ENCODE measurements at places on chromosomes 3 and 15.

- no peak for DNase-seq
Measured at GRCh38 chr3:172444821-172445220, 3.4 kb downstream of the GHSR start.

DNA sequence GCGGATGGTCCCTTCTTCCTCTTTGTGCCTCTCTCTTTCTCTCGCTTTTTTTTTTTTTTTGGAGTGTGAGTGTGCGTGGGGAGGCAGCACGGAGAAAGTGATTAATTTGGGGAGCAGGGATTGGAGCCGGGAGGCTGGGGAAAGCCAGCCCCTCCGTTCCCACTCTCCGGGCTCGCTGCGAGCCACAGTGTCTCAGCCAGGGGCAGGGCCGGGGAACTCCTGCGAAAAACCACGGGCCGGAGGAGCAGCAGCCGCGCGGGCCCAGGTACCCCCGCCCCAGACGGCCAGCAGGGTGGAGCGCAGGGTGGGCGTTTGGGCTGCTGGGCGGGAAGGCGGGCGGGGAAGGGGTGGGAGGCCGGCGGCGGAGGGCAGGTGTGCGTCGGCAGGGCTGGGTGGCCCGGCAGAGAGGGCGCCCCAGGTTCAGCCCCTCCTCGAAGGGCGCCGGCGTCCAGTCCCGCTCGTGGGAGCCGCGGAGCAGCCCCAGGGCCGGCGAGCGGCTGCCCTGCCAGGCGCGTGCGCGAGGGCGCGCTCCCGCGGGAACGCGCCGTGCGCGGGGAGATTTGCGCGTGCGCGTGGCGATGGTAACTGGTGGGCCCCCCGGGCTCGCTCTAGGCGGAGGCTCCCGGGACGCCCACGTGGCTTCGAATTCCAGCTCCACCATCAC lies 1.4 kb downstream of the CHL1 start:
- peak; percentile 18 for DNase-seq

DNA sequence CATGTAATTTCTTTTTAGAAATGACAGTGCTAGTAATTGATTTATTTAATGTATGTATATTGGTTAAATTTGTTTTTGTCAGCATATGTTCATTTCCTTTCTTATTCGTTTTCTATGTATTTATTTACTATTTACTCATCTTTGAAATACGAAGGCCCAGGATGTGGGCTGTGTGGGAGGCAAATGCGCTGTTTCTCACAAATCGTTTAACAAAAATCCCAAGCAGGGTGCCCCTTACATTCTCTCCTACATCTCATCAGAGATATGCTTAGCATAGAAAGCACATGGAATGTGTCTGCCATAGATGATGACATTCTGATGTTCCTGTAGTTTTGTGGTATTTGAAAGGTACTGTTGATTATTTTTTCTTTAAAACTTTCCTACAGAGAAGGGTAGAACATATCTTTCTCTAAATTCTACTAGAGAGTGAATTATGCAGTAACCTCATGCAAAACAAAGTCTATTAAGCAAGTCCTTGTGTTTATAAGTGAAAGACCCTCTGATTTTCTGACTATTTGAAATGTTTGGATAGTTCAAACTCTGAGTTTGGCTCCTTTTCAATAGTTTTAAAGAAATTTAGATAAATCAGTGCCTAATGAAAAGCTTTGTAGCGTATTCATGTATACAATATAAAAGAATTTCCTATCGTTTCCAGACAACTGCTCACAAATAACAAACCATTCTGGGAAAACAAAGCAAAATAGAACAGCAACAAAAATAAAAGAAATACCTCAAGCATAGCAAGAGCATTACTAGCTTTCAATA lies 111.1 kb upstream of the VGLL3 start:
- DNase-seq: no peak

GRCh38 chr15:60373327-60373726 lies 24.5 kb downstream of the ANXA2 start:
- DNase-seq: no peak
